PC-3 (cell line): ENCODE measurements at places on chromosomes 2 and 18. TPM values are rescaled to one million over a fixed set of nuclear protein-coding genes. Genes with fewer than 3 reads are reported as not detected.

GRCh38 chr18:36295214-36295613 is 2.3 kb upstream of the FHOD3 start:
- H3K4me3 ChIP-seq = no peak overlapping the region
- H3K36me3 ChIP-seq = no peaks in the 10 kb centered on the region
- H3K27me3 ChIP-seq = no peaks in the 10 kb centered on the region
- no peak for DNase-seq
- H3K4me1 ChIP-seq = 0 out of 2 replicates have a peak, but pooled peaks cover 5% of the 10 kb centered on the region

Gene GRHL1
- total RNA-seq = 9.3 and 10.3 TPM in 2 replicates

- no peaks in the 10 kb centered on the region for H3K4me1 ChIP-seq
- H3K27ac ChIP-seq = no peak overlapping the region
- H3K27me3 ChIP-seq = no peaks in the 10 kb centered on the region
- H3K36me3 ChIP-seq = no peaks in the 10 kb centered on the region
- no peak overlapping the region for H3K4me3 ChIP-seq
- no peak for DNase-seq
These were observed 43.8 kb downstream of the FLACC1 start for GRCh38 chr2:201313362-201313761.

DNA sequence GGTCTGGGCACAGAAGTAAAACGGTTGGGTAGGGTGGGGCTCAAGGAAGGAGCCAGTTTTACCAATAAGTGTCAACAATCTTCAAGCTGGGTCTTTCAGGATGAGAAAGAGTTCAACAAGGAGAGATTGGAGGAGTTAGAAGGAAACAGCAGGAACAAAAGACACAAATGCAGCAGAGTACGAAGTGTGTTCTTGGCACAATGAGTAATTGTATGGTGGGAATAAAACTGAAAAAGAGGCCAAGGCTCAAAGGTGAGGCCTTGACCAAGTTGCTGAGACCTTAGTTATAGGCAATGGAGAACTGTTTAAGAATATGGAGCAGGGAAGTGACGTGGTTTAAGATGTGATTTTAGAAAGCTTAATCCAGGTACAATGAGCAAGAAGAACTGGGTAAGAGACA is 230.3 kb downstream of the PDE11A start:
- H3K4me1 ChIP-seq = no peaks in the 10 kb centered on the region
- H3K36me3 ChIP-seq = no peaks in the 10 kb centered on the region
- DNase-seq = no peak
- H3K27ac ChIP-seq = no peak overlapping the region

DNA sequence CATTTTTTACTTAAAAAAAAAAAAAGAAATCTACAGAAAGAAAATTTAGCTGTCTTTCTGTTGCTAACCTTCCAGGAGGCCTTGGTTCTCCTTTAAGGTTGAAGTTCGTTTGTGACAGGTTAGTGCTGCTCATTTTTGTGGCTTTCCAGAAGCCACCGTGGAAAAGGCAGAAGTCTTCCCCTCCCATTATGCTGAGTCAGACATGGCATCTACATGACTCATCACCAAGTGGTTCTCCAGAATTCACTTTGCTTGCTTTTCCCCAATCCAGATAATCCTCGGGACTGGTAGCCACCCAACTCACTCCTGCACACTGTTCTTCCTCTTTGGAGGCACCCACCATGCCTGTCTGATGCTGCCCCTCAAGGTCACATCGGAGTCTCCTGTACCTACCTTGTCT is 228.7 kb downstream of the PIK3C3 start:
- no peak overlapping the region for H3K4me3 ChIP-seq
- H3K27me3 ChIP-seq = no peaks in the 10 kb centered on the region
- peaks cover 16% of the 10 kb centered on the region for H3K4me1 ChIP-seq
- peak overlapping the region; percentile 45; the same call in 1 of the 2 replicates for H3K27ac ChIP-seq

Gene ANTXR1
- 31.1 and 31.2 TPM in 2 replicates for total RNA-seq

Gene DSG1
- total RNA-seq = not detected in 2 replicates

DNA sequence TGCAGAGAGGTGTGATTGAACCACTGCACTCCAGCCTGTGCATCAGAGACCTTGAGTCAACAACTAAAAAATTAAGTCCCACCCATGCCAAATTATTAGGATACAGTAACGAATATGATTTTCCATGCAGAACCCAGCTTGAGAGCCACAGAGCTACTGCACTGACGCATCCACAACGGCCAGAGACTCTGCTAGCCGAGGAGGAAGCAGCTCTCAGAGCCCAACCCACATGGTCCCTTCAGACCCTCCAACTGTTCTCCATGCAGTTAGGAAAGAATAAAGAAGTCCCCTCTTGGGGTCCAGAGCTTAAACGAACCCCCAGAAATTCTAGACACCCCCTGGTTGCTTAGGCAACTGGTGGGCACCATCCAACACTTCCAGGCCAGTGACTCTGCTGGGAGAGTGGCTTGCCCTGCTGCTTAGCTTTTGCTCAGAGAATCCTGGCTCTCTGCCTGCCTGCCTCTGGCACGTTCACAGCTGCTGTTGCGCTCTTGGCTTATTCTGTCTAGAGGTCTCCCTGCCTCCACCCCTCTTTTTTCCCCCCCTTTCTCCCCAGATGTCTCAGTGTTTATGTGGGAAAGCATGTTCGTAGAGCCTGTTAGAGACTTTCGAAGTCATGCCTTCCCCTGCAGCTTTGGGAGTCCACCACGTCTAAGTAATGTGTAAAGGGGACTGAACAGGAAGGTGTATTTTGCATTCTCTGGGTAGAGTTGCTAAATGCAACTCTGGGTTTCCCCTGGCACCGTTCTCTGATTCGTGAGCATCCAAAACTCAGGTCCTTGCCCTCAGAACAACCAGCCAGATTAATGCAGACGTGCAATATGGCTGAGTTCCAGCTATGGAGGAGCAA is 26.0 kb upstream of the SP3 start:
- H3K27me3 ChIP-seq = no peaks in the 10 kb centered on the region
- H3K27ac ChIP-seq = peak overlapping the region; percentile 79
- DNase-seq = peak; percentile 43
- H3K4me1 ChIP-seq = peaks cover 19% of the 10 kb centered on the region

DNA sequence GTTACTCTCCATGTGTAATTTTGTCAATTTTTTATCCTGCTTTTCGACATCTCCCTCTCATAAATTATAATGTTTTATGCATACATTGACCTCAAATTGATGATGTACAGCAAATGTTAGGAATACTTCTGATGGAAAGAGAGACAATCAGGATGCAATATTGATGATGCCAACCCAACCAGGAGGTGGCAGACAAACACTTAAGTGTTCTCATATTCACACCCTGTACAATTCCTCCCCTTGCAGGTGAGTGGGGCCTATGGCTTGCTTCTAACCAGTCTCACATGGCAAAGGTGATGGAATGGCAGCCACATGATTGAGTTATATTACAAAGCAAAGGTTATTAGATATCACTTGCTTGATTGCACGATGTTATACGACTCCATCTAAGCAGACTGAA is 594.3 kb upstream of the REG3G start:
- no peaks in the 10 kb centered on the region for H3K27me3 ChIP-seq
- no peak overlapping the region for H3K27ac ChIP-seq
- H3K4me3 ChIP-seq = no peak overlapping the region
- DNase-seq = no peak
- no peaks in the 10 kb centered on the region for H3K4me1 ChIP-seq

Gene INHBB
- total RNA-seq = 223 and 269 TPM in 2 replicates

GRCh38 chr2:73985308-73986084 is 786 bp downstream of the TET3 start:
- H3K27ac ChIP-seq = peak overlapping the region; percentile 33; the same call in 1 of the 2 replicates
- peaks cover 15% of the 10 kb centered on the region; the same call in 1 of the 2 replicates for H3K36me3 ChIP-seq
- H3K27me3 ChIP-seq = no peaks in the 10 kb centered on the region
- DNase-seq = peak; percentile 36
- peaks cover 67% of the 10 kb centered on the region for H3K4me1 ChIP-seq

- H3K4me1 ChIP-seq = no peaks in the 10 kb centered on the region
- H3K4me3 ChIP-seq = no peak overlapping the region
- H3K36me3 ChIP-seq = no peaks in the 10 kb centered on the region
- peaks cover 24% of the 10 kb centered on the region; the same call in 1 of the 2 replicates for H3K27me3 ChIP-seq
These were observed 297.0 kb upstream of the PKDCC start for GRCh38 chr2:41750829-41751228.

Gene TRMT61B
- total RNA-seq = 19.8 and 21.7 TPM in 2 replicates

GRCh38 chr2:183459466-183459865 is 335.2 kb downstream of the NUP35 start:
- no peak for DNase-seq
- H3K4me1 ChIP-seq = no peaks in the 10 kb centered on the region
- H3K4me3 ChIP-seq = no peak overlapping the region
- H3K27ac ChIP-seq = no peak overlapping the region
- H3K36me3 ChIP-seq = no peaks in the 10 kb centered on the region
- H3K27me3 ChIP-seq = no peaks in the 10 kb centered on the region

DNA sequence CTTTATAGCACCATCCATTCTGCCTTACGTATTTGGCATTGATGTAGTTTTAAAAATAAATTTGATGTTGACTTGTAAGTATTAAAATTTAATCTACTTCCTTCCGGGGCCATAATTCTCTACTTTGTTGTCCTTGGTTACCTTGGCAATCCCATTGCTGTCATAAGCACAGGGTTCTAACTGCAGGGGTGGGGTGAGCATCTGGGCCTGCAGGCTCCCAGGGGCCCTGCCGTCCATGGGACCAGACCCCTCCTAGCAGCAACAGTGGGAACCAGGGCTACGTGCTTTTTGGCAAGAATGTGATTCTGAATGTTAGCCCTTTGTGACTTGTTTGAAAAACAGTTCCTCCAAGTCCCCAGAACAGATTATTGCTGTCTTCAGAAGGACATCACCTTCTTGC is 4.9 kb downstream of the ASAP2 start:
- no peaks in the 10 kb centered on the region for H3K27me3 ChIP-seq
- H3K27ac ChIP-seq = peak overlapping the region; percentile 29; the same call in 1 of the 2 replicates
- no peak overlapping the region for H3K4me3 ChIP-seq
- H3K4me1 ChIP-seq = peaks cover 31% of the 10 kb centered on the region

DNA sequence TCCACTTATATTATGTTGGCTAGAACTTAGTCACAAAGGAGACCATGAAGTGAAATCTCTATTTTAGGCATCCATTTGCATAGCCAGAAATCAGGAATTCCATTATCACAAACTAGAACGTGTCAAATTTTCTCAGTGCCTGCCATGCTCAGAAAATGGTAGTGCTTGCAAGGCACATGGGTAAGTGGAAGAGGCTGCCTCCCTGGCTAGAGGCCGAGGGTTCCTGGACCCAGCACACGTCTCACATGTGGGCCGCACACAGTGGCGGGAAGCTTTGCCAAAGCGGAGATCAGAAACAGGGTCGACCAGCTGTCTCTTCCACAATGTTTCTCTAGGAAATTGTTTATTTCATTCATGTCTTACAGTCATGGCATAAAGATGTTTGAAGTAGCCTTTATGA is 42.3 kb downstream of the TRAF3IP1 start:
- H3K27ac ChIP-seq = no peak overlapping the region
- no peaks in the 10 kb centered on the region for H3K27me3 ChIP-seq
- DNase-seq = no peak
- no peaks in the 10 kb centered on the region for H3K4me1 ChIP-seq
- H3K4me3 ChIP-seq = no peak overlapping the region

GRCh38 chr2:113965644-113966043 is 75.8 kb downstream of the ACTR3 start:
- peak; percentile 54 for DNase-seq
- no peak overlapping the region for H3K27ac ChIP-seq
- no peak overlapping the region for H3K4me3 ChIP-seq
- no peaks in the 10 kb centered on the region for H3K27me3 ChIP-seq
- no peaks in the 10 kb centered on the region for H3K36me3 ChIP-seq

GRCh38 chr18:39421276-39421675 is 1855.7 kb upstream of the CELF4 start:
- no peak overlapping the region for H3K27ac ChIP-seq
- no peaks in the 10 kb centered on the region for H3K36me3 ChIP-seq
- no peaks in the 10 kb centered on the region for H3K4me1 ChIP-seq
- no peak for DNase-seq
- no peak overlapping the region for H3K4me3 ChIP-seq
- no peaks in the 10 kb centered on the region for H3K27me3 ChIP-seq

DNA sequence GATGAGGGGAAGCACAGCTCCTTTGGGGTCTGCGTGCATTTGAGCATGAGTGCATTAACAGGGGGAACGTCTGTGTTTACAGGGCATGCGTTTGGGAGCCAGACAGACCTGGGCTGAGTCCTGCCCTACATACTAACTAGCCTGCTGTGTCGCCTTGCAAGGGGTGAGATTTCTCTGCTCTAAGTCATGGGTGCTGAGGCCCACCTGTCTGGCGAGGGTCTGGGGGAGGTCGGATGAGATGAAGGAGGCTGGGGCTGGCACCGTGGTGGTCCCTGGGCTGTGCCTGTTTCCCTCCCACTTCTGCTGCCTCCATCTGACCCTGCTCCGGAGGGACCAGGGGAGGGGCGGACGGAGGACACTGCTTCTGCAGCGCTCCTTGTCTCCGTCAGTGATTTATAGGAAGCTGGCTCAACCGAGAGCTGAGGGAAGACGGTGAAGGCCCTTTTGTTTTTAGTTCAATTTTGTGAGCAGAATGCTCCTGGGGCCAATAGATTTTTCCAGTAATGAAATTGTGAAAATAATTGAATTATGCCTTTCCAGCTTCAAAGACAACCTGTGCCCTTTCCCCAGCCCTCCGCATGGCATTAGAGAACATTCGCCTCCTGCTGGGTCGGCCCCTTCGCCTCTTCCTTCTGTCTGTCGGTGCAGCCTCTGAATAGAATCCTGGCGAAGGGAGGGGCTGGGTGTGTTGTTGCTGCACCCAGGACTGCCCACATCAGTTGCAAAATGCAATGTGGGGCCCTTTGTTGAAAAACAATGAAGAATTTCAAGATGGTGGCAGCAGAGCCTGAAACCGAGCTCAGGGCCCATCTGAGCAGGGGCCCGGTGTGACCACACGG is 49.7 kb downstream of the RRM2 start:
- H3K36me3 ChIP-seq = no peaks in the 10 kb centered on the region
- no peak for DNase-seq
- H3K27ac ChIP-seq = no peak overlapping the region
- H3K27me3 ChIP-seq = no peaks in the 10 kb centered on the region

- no peaks in the 10 kb centered on the region for H3K27me3 ChIP-seq
- no peak for DNase-seq
- no peak overlapping the region for H3K27ac ChIP-seq
- peaks cover 27% of the 10 kb centered on the region for H3K4me1 ChIP-seq
These were observed 5.5 kb downstream of the RALB start for GRCh38 chr2:120258196-120258595.

DNA sequence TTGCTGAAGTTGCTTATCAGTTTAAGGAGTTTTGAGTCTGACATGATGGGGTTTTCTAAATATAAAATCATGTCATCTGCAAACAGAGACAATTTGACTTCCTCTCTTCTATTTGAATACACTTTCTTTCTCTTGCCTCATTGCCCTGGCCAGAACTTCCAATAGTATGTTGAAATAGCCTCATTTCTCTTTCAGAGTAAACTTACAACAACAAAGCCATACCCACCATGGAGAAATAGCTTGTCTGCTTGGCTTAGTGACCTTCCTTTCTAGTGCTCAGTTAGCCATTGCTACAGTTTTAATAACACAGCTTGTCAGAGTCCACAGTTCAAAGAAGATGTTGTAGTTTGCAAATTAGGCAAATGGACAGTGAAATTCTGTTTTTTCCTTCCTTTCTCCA is 228.0 kb downstream of the ETAA1 start:
- H3K4me1 ChIP-seq = no peaks in the 10 kb centered on the region
- H3K27me3 ChIP-seq = no peaks in the 10 kb centered on the region
- H3K36me3 ChIP-seq = no peaks in the 10 kb centered on the region
- DNase-seq = no peak
- H3K4me3 ChIP-seq = no peak overlapping the region
- H3K27ac ChIP-seq = no peak overlapping the region

- H3K4me1 ChIP-seq = no peaks in the 10 kb centered on the region
- H3K27ac ChIP-seq = no peak overlapping the region
- H3K27me3 ChIP-seq = no peaks in the 10 kb centered on the region
- no peaks in the 10 kb centered on the region for H3K36me3 ChIP-seq
- DNase-seq = peak; percentile 26
These were observed 1467.8 kb downstream of the DPP10 start for GRCh38 chr2:115910270-115910669.
